Stimulated activated CD4-positive, alpha-beta T cell treated with anti-CD3 and anti-CD28 coated beads, Interleukin-15, amount 100 ng/mL, for 48 hours (primary cell): ENCODE measurements at places on chromosomes 1 and 21.

- DNase-seq, result no peak
Observed at GRCh38 chr21:42157606-42158310, 61.2 kb upstream of the ABCG1 start.

DNA sequence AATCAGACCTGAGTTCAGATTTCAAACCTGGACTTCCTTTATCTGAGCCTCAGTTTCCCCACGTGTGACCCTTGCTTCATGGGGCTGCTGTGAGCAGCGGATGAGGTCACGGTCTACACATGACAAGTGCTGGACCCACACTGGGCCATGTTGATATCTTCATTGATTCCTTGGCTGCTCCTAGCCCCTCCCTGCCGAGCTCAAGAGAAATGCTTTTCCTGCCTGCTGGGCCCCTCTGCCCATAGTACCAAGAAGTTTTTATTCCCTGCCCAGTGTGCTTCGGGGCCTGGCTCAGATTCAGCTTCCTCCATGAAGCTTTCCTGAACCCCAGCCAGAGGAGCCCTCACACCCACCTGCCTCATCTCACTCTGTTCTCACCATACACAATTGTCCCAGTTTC lies 181.6 kb downstream of the PTPRU start:
- DNase-seq, result no peak

DNA sequence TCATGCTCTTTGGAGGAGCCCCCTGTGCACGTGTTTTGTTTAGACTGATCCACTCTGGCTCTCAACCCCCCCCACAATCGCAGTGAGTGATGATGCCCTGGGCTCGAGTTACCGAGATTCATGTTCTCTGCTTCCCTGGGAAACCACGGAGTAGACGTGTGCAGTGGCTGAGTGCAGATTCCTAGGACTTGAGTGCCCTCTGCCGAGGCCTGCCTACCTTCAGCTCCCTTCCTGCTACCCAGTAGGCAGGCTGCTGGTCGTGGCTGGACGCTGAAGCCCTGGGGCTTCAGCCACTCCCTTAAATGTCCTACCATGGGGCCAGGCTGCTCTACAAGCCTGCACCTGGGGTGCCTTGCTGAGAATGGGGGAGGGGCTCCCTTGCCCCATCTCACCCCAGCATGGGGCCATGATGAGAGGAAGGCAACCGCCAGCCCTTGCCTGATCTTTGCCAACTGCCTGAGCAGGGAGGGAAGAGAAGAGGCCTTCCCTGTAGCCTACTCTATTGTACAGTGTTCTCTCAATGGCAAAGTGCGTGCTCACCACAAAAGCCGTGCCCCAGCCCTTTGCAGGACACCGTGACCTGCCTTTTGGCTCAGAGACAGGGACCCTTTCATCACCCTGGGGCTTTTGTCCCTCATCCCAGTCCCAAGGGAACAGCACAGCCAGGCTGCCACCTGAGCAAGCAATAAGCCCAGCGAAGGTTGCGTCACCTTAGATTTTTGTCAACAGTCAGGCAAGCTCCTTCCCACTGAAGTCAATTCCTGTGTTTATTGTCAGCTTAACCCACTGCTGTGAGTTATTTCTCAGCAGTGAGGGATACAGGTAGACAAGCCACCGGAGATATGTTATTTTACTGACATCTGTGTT lies 4.1 kb upstream of the GRIK3 start:
- no peak for DNase-seq

- no peak for DNase-seq
Observed at GRCh38 chr1:199859491-199859933, 168.0 kb upstream of the NR5A2 start.

DNA sequence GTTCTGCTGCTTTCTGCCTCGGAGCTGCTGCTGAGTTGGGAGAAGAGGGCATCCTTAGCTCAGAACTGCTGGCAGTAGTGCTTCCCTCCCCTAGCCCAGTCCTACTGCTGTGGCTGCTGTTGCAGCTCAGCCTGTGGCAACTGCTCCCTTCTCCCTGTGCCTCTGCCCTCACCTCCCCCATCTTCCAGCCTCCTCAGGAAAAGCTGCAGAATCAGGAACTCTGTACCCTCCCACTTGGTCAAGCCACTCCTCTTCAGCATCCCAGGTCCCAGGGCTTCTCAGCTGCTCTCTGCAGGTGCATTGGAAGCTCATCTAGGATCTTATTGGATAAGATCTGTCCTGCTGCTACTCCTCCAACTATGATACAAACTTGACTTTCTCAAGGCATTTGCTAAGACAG lies 316.7 kb downstream of the BRINP2 start:
- DNase-seq, result no peak

GRCh38 chr1:175702079-175702795 lies 41.2 kb downstream of the TNR start:
- no peak for DNase-seq

DNA sequence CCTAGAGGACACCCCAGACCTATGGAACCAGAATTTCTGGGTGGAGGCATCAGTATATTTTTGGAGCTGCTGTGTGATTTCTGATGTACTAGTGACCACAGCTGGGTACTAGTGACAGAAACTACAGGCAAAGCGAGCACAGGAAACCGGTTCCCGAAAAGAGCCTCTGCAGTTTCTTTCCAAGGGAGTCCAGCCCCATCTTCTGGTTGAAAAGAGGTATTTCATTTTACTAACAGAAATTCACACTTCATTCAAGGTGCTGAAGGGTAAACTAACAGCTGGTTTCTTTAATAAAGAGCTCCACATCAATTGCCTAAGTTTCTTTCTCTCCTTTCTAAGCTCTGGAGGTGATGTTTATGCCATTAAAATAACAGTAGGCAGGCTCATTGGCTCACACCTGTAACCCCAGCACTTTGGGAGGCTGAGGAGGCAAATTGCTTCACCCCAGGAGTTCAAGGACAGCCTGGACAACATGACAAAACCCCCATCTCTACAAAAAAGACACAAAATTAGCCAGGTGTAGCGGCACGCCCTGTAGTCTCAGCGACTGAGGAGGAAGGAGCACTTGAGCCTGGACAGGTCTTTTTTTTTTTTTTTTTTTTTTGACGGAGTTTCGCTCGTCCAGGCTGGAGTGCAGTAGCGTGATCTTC lies 22.0 kb downstream of the THAP3 start:
- no peak for DNase-seq

DNA sequence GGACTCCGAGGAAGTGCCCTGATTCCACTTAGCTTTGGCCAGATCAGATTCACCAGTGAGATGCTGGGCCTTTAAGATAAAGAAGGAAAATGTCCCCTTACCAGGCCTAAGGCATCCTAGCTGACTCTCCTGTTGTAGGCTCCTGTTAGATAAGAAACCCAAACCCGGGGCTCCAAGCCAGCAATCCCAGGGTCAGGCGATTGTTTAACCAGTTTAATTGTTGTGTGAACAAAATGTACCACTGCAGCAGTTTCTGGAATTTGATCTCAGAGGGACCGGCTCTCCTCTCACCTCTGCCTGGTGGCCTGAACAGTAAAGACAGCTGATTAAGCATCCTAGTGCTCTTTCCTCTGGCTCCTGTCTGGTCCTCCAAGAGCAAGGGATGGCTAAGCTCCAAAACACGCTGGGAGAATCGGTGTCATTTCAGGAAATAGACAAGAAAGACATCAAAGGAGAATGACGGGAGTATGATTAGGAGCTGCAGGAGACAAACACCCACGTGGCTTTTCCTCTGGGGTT lies 9.3 kb upstream of the KLHDC8A start:
- no peak for DNase-seq

DNA sequence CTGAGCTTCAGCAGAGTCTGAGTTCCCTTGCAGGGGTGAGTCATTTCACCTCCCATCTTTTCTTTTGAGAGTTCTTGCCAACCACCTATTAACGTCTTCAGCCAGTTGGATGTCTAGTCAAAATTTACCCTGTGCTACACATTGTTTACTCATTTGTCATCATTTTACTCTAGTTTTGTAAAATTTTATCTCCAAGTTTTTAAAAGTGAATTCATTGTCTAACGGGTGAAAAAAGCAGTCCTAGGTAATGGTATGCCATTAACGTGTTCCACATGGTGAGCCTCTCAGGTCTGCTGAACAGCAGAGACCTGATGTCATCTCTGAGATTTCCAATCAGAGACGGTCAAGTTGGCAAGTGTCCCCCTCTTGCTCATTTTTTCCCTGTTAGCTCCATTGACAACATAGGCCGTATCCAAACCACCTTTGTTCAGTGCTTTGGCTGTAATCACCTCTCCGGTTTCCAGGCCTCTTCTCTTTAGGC lies 85.4 kb downstream of the TBX15 start:
- no peak for DNase-seq

DNA sequence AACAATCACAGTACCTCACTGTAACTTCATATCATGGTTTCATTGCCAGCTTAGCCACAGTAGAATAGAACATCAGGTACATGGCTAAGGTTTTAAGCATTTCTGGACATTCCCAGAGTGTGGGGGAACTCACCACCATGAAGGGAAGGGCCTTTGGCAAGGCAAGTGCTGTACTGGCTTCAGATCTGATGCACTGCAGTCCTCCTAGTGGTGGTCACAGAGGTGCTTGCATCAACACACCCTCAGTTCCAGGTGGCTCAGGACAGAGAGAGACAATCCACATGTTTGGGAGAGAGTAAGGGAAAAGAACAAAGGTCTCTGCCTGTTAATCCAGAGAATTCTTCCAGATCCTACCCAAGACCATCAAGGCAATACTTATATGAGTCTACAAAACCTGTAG lies 528.4 kb upstream of the RGS18 start:
- no peak for DNase-seq

DNA sequence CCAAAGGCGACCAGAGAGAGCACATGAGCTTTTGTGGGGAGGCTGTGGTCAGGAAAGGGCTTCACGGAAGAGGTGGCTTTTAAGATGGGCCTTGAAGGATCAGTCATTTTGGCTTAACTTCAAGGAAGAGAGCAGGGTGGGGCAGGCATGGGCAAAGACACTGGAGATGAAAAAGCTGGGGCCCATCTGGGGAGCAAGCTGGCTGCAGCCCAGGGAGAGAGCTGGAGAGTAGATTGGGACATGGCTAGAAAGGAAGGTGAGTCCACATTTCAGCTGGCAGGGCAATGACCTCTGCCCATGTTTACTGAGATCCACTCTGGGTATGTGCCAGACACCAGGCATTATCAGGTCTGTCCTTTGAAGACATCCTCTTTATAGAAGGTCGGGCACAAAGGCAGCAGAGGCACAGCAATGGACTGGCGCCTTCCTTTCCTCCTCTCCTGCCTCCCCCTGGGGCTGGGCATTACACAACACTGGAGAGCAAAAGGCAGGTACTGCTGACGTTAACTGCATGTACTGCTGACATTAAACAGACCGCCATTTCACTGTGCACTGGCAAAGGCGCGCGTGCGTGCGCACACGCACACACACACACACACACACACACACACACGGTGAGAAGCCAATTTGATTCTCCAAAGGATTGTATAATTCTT lies 2.2 kb upstream of the UBXN10 start:
- no peak for DNase-seq

DNA sequence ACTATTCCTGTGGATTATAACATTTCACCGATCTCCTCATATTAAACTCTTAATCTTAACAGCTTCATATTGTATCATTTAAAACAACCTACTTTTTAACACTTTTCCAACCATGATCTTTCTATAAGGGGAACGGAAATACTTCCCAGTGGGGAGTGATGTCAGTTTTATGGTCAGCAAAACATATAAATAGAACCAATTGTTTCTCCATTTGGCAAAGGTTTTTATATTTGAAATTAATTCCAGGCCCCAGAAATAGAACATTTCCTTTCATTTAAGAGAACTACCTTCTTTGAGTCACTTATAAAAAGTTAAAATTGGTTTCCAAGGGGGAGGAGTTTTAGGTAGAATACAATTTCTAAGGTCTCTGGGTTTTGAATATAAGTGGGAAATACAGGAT lies 189.6 kb downstream of the TGFBR3 start:
- DNase-seq, result no peak

GRCh38 chr1:229251185-229251584 lies 19.7 kb upstream of the RAB4A start:
- DNase-seq, result no peak

DNA sequence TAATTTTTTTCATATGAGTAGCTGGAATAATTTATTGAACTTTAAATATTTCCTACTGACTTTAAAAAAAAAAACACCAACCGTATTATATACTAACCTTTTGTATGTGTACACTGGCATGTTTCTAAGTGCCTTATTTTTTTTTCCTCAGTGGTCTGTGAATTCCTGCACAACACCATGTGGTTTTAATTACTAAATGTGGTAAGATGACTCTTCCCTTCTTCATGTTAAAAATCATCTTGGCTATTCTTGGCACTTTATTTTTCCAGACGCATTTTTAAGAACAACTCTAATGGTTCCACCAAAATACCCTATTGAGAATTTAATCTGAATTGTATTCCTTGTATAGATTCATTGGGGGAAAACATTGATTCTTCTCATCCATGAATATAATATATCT lies 28.4 kb downstream of the PPP2R5A start:
- no peak for DNase-seq

- no peak for DNase-seq
Observed at GRCh38 chr21:21268061-21268471, 269.9 kb downstream of the NCAM2 start.

DNA sequence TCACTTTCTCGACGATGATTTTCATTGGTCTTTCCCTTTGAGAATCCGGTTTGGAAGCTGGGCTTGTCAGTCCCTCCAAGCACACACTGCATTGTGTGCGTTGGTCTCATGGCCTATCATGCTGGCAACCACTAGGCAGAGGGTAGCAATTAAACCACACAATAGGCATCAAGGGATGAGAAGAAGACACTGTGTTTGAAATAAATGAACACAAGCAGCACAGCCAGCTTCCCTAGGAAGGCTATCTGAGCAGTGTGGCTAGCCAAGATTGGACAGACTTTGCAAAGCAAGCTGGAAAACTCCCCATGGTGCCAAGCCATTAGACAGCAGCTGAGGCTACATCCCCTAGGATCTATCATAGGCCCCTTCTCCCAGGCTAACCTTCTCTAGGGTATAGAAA lies 288.7 kb downstream of the NUF2 start:
- no peak for DNase-seq

GRCh38 chr1:7454895-7455784 lies 316.0 kb upstream of the VAMP3 start:
- DNase-seq, result no peak

DNA sequence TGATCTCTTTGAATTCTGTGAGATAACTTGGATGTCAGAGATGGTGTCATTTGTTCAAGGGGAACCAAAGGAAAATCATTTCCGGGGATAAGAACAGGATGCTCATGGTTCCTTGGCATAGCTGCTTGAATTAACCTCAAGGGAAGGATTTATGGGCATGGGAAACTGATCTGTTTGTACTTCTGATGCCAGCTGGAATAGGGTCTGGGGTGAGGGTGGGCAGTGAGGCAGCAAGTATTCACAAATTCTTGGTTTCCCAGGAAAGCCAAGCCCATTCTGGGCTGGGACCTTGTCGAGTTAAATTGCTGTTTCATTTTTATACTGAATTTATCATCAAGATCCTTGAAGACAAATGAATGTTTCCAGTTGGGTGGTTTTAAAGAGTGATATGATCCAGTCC lies 14.1 kb downstream of the INTS3 start:
- DNase-seq, result no peak
